ENCODE measurements at places on chromosomes 16 and 17.
A peak's percentile ranks its signal among the peaks of the same experiment; 100 is the strongest.

- no peak for DNase-seq
These were observed 69.4 kb downstream of the YPEL2 start for GRCh38 chr17:59400858-59401257.

- DNase-seq = no peak
These were observed 74.3 kb downstream of the DYNLRB2 start for GRCh38 chr16:80614908-80615671.

DNA sequence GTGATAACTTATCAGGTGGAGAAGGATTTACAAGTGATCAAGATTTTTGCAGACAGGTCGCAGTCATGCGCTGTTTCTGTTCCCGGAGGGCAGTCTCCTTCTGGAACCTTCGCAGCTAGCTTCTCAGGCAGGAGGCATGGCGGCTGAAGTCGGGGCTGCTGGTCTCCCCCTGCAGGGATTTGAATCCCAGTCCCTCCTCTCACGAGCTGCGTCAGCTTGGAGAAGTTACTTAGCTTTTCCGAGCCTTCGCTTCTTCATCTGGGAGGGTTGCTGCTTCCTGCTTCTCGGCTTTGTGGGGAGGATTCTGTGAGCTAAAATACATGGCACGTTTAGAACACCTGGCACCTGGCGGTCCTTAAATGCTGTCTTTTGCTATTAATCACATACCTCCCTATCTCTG lies 287.8 kb upstream of the FOXF1 start:
- DNase-seq = no peak

GRCh38 chr16:75575958-75576357 lies 9.8 kb downstream of the GABARAPL2 start:
- no peak for DNase-seq

GRCh38 chr17:58531661-58532554 lies 17.5 kb upstream of the MTMR4 start:
- peak; percentile 38 for DNase-seq

All from stimulated activated CD4-positive, alpha-beta T cell treated with anti-CD3 and anti-CD28 coated beads, Interleukin-2, amount 100 ng/mL, for 4 hours (primary cell).